ENCODE measurements at places on chromosomes 6 and 20.

- no peak for DNase-seq
Measured at GRCh38 chr6:34053721-34054120, 92.2 kb downstream of the GRM4 start.

DNA sequence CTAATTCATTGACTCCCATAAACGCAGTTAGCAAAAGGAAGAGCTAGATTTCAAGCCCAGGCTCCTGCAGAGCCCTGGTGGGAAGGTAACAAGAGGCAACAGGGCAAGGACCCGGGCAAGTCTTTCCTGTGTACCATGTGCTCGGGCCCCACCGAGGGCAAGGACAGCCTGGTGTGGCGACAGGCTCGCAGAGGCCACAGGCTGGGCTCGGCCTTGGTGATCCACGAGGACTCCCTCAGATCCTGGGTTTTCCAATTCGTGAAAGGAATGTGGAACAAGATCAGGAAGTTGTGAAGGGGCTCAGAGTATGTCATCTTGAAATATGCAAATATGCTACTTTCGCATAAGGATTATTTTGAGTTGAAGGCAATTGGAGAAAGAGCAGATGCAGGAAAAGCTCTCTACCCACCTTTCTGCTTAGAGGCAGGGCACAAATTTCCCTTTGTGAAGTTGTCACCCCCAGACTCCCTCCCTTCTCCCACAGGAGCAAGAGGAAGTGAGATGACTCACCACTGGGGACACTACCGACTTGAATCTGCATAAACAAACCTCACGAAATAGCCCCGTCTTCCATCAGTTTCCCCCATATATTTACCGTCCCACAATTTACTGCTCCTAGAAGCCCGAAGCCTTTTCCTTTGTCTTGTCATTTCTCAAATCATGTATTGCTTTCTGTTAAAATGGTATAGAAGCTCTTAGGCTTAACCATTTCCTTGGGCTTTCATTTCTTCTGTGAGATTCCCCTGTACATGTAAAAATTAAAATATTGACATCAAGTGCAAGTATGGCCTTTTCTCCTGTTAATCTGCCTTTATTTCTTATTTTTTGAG, 79.0 kb downstream of the PSMG4 start:
- DNase-seq, result no peak

- DNase-seq, result no peak
Measured at GRCh38 chr20:4556781-4557180, 164.9 kb upstream of the PRND start.

DNA sequence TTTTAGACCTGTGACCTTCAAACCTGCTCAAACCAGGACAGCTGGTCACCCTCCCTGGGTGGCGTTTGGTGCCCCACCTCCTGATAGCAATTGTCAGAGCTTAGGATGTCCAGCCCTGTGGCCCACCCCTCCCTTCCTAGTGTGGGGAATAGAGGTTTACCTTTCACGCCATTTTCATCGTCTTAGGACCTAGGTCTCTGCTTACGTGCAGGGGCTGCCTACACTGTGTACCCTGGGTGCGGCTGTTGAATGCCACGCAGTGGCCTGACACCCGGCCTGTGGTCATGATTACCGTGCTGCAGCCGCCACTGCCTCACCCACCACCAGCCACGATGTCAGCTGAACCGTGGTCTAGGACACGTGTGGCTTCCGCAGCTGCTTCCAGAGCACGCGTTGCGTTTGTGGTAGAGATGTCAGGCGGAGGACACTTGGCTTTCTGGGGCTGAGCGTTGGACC, 157.3 kb downstream of the DTNBP1 start:
- no peak for DNase-seq

DNA sequence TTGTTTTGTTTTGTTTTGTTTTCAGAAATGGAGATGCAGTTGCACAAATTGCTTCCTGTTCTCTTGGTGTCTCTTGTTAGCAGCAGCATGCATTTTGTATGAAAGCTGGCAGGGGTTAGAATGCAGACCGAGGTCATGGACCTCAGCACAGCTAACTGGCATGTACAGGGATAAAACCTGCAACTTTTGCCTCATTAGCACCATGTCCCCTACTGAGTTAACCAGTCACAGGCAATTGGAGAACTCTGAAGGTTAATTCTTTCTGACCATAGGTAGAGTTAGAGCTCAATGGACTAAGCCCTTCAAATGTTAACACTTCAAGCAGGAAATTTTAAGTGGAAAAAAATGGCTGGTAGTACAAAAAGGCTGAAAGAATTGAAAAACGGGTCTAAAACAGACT, 377.1 kb downstream of the ADGRB3 start:
- no peak for DNase-seq

DNA sequence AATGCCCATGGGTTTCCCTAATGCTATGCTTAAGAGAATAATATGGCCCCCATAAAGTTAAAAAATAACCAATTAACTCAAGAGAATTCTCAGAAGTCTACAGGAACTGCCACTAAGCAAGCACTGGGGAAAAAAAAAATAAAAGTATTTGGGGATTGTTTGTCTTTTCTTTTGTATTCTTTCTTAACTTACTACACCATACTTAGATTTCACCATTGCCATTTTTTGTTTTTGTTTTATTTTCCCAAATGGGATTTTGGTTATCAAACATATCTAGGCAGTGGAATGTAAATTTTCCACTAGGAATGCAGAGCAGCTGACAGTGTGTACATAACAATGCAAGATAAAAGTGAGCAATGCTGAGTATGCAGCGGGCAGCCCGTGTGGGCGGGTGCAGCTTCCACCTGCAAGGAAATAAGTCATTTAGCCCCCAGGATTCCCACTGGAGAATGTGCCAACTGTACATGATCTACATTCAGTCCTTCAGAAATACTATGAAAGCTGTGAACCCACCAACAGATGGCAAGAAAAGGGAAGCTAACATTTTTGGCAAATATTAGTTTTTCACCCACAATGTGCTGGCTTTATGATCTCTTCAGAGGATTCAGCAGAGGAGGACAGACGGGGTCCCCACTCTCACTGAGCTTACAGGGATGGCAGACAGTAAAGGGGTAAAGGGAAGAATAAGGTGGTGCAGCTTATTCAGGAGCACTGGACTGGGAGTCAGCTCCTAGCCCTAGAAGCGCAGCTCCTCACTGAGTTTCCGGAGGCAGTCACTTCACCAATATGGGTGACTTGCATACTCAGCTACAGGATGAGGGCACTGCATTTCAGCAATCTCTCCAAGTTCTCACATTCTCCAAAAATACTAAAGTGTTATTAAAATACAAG, 44.4 kb downstream of the DCDC2 start:
- DNase-seq, result no peak

DNA sequence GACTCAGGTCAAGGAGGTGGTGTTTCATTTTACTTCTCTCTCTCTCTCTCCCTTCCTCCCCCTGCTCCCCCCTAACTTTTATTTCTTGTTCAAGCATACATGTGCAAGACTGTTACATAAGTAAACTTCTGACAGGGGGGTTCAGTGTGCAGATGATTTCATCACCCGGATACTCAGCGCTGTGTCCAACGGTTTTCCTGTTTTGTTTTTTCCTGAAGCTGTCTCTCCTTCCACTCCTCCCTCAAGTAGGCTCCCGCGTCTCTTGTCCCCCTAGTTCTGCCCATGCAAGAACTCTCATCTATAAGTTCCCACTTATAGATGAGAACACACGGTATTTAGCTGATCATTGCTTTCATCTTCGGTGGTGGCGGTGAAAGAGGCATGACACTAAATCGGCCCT, 751.9 kb upstream of the DEFB115 start:
- no peak for DNase-seq

DNA sequence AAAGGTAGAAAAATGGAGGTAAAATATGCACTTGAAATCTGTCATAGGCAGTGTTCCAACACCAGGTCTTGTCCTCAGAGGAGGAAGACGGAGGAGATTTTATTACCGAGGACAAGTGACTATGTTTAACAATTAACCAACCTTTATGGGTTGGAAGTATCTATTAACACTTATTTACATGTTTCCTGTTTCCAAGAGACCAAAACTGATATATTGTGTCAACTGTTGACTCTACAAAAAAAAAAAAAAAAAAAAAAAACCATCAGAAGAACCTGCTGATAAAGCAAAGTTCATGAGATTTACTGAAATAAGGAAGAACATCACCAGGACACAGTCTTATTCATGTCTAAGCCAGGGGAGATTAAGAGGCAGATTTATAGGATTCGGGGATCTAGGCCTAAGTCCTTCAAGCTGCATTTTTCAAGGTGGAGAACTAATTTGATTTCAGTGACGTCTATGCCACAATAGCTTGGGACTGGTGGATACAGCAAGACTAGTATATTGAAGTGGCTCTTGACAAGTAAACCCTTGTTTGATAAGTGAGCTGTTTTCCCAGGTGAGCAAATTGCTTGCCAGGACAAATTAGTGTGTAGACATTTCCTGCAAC, 126.6 kb upstream of the NAA20 start:
- no peak for DNase-seq

- no peak for DNase-seq
Measured at GRCh38 chr6:145668844-145669243, 66.5 kb downstream of the EPM2A start.

GRCh38 chr6:113649276-113649675, 207.9 kb upstream of the MARCKS start:
- no peak for DNase-seq

DNA sequence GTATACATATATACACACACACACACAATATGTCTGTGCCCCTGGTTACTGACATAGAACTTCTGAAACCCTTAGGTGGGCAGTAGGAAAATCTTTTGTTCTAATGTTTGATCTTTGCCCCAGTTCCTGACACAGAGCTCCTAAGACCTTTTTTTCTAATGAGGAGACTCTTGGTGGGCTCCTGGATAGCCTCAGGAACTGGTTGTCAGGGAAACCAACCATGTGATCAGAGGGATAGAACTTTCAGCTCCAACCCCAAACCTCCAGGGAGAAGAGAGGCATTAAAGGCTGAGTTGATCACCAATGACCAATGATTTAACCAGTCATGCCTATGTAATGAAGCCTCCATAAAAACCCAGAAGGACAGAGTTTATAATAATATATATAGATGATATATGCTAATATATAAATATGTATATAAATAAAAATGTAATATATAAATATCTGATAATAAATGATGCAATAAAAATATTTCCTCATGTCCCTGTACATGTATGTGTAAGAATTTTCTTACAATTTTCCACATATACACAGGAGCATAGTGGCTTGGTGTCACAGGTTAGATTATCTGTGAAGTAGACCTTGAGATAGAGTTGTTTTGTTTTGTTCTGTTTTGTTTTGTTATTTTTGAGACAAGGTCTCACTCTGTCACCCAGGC, 93.3 kb downstream of the GPX5 start:
- no peak for DNase-seq

DNA sequence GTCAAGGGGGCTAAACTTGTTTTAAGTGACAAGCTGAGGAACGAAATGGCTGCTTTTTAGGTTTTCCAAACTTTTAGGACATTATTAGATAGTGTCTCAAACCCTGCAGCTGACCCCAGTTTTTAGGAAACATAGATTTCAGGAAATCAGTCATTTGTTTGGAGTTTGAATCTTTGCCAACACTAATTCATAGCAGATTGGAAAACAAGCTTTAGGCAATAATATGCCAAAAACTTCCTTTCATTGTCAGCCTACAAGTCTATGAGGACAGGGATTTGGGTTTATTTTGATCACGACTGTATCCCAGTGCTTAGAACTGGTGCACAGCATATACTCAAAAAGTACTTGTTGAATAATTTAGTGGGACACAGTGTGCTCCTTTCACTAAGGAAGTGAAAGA, 123.2 kb downstream of the TINAG start:
- no peak for DNase-seq
